ENCODE measurements at places on chromosomes 3 and 15.

DNA sequence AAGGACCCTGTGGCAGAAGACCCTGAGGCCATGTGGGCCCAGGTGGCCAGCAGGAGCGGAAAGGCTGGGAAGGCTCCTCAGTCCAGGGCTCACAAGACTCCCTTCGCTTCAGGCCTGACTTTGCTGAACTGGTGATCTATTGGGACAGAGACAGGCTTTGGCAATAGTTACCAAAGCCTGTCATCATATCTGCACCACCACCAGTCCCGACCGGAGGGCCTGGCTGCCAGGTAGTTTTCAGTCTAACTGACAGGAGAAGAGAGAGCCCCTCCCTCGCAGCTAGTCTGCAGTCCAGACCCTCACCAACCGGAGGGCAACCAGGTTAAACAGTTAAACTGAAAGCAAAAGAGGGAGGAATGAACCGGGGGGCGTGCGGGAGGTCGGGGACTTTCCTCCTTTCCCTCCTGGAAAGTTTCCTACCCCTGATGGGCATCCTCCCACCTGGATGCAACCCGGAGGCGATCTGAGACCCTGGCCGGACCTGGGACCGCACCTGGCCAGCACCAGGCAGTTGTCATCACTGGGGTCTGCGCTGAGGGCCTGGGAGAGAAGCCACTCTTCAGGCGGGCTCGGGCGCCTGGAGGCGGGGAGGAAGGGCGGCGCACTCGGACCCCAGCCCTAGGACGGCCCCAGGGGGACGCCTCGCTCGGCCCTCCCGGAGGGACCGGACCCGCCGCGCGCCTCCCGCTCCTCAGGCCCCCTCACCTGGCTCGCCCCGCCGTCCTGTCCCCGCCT is 435 bp downstream of the RAB27A start:
- peak; percentile 37 for DNase-seq

DNA sequence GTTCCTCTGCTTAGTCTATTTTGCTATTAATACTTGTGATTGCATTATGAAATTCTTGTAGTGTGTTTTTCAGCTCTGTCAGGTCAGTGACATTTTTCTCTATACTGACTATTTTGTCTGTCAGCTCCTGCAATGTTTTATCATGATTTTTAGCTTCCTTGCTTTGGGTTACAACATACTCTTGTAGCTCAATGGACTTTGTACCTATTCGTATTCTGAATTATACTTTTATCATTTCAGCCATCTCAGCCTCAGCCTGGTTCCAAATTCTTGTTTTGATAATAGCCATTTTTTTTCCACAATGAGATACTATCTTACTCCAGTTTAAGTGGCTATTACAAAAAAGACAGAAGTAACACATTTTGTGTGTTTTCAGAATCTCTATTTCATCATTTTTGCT is 204.2 kb upstream of the ONECUT1 start:
- DNase-seq: no peak

DNA sequence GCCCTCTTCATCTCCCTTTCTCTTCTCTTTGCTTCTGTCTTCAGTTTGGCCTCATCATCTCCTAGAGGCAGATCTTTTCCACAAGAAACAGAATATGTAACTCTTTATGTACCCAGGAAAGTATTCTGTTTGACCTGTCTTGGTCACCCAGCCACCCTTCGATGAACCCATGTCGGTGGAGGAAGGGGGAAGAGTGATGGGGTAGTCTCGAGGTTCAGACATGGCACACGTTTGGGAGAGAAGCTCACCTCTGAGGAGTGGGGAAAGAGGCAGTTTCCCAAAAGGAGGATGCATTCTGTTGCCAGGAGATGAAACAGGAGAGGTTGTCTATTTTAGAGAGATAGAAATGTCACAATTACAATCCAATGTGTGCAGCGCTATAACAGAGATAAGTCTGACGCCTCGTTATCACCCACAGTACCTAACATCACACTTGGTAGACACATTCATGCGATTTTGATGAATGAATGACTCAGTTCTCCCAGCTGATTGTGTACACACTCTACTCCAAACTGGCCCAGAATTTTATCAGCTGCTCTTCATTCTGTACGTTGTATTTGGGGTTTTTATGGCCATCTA is 722 bp upstream of the CCDC50 start:
- no peak for DNase-seq

GRCh38 chr3:17481116-17481515 is 261.3 kb downstream of the TBC1D5 start:
- DNase-seq: no peak

DNA sequence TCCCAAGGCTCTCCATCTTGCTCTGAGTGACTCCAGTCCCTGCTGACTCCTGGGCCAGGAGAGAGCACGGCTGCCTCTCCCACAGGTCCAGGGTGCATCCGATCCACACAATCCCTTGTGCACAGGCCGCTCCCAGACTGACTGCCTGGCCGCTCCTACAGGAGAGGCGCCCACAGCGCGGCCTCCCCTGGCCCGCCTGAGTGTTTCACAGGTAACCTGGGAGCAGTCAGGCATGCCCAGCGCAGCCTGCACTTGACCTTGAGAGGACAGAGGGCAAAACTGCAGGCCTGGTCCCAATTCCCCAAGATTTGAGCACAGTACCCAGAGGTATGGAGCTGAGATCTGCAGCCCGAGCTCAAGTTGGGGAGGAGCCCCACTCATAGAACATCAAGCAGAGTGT is 490.2 kb downstream of the CNTN6 start:
- DNase-seq: no peak

DNA sequence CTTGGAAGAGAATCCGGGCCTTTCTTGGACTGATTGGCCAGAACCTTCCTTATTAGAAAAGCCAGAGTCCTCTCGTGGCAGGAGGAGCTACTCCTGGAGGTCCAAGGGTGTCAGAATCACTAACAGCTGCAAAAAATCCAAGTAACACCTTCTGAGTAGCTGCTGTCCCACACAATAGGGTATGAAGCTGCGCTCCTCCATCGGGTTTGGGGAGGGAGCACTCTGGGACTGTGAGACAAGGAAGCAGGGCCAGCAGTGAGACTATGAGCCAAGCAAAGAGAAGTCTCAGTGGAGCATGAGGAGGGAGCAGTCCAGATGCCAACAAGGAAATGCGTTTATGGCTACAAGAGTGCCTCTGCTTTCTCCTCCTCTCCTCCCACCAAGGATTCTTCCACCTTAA is 21.7 kb downstream of the SEMA3G start:
- DNase-seq: no peak

DNA sequence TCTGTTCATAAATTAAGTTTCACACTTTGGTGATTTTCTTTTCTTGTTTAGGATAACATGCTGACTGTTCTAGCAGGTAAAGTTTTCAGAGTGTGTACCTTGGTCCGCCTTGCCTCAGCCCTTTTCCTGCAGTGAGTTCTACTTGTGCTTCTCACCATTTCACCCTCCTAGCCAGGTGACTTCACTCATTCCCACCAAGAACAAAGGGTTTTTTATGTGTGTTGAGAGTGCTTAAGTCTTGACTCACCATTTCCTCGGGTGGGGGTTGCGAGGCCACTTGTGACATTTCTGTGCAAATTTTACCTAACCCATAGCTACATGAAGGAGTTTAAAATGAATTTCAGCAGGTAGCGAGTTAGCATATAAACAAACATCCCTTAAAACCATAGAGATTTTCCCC is 81.4 kb downstream of the C3orf38 start:
- no peak for DNase-seq

GRCh38 chr3:141928631-141929270 is 52.3 kb downstream of the ATP1B3 start:
- no peak for DNase-seq

GRCh38 chr15:40328751-40329150 is 5.3 kb downstream of the INAFM2 start:
- DNase-seq: no peak

DNA sequence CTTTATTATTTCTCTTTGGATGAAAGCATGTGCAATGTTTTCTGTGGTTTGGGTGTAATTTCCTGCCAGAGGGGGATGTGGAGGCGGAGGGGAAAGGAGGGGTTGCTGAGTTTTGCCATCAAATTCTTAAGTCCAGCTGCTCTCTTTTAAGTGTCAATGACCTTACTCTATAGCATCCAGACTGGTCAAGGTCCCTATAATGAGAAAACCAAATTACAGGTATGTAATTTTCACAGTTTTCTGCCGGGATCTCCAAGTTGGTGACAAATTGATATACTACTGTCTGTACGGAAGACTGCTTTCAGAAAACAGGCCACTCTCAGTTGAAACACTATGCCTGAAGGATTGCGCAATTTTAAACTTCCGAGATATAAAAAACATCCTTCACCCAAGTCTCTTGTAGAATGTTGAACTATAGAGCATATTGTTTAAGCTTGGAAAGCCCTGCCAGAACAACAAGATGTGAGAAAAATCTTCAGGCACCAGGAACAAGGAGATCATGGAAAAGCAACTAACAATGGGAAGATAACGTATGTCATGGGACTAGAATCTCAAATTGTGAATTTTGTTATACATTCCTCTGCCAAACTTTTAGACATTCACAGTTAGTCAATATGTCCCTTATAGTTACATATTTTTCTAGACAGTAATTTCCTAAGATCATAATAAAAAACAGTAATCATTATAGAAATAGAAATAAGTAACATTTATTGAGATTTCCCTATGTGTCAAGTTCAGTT is 300.7 kb upstream of the SATB1 start:
- no peak for DNase-seq

GRCh38 chr3:129971351-129972052 is 3.0 kb upstream of the TRH start:
- DNase-seq: no peak

- DNase-seq: no peak
These were observed 62.7 kb downstream of the ASTE1 start for GRCh38 chr3:130963878-130964277.

DNA sequence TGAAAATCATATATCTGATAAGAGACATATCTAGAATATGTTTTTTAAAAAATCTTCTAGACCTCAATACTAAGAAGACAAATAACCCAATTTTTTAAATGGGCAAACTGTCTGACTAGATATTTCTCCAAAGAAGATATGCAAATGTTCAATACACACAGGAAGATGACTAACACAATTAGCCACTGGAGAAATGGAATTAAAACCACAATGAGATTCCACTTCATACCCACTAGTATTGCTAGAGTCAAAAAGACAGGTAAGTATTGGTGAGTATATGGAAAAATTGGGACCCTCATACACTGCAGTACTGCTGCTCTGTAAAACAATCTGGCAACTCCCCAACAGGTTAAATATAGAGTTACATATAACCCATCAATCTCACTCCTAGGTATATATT is 33.1 kb upstream of the TOPAZ1 start:
- DNase-seq: no peak

DNA sequence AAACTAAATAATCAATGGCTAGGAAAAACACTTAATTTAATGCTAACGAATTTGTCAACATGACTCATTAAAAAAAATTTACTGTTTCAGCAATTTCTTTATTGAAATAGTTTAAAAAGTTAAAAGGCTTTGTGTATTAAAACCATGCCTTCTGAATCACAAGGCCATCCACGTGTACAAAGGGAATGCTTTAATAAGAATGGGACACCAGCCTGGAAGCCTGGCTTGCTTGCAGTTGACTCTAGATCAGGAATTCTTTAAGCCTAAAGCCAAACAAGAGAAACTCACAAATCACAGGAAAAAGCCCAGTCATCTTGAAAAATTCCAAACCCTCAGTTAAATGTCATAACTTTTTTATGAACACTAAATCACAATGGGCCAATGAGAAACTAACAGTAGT is 137.6 kb downstream of the PEAK1 start:
- no peak for DNase-seq

Data from progenitor cell of endocrine pancreas (in vitro differentiated cells).